ENCODE measurements at places on chromosomes 6 and 20. TPM values are rescaled to one million over a fixed set of nuclear protein-coding genes. Genes with fewer than 3 reads are reported as not detected.

The ZNF451 gene
- 35.4 TPM for polyA plus RNA-seq

The PARD6B gene
- polyA plus RNA-seq: 24.4 TPM

The OXT gene
- not detected for polyA plus RNA-seq

The SLC2A10 gene
- polyA plus RNA-seq: 14.7 TPM

The CLPSL1 gene
- polyA plus RNA-seq: 0.72 TPM

The NECAB3 gene
- polyA plus RNA-seq: 15.0 TPM

DNA sequence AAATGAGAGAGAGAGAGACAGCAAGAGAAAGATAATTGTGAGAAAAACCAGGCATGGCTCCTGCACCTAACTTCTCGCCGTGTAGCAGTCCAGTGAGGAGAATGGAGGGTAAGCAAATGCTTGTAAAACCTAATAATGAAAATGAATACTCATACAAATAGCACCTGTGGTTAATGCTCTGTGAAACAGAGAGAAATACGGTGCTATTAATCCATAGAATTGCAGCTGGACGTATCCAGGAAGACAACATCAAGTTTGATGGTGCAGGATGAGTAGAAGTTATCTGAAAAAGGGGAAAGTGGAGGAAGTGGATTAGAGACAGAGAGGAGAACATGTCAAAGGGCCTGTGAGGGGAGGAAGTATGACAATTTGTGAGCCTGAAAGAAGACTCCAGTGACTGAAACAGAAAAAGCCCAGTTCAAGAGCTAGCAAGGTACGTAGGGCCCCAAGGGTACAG, 89.4 kb upstream of the PAK5 start:
- DNase-seq: no peak

GRCh38 chr6:35454391-35455110, 2.4 kb downstream of the FANCE start:
- no peak for DNase-seq

DNA sequence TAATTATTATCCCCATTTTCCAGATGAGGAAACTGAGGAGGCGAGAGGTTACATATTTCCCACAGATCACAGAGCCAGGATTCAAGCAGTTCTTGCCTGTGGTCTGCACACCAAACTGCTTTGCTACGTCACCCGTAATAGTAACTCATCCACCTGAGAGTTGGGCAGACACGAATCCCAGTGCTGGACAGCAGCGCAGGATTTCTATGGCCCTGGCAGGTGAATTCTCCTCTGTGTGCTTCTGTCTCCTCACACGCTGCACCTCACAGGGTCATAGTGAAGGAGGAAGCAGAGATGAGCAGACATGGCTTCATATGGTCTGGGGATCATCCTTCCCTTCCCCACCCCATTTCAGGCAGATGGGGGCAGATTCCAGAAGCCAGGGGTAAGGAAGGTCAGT, 127.0 kb upstream of the LRFN2 start:
- DNase-seq: no peak

GRCh38 chr20:44884907-44885391, 556 bp upstream of the YWHAB start:
- DNase-seq: no peak

- no peak for DNase-seq
These were observed 68.0 kb downstream of the OLIG3 start for GRCh38 chr6:137426007-137426689.

GRCh38 chr6:22353101-22353500, 56.3 kb upstream of the PRL start:
- no peak for DNase-seq

DNA sequence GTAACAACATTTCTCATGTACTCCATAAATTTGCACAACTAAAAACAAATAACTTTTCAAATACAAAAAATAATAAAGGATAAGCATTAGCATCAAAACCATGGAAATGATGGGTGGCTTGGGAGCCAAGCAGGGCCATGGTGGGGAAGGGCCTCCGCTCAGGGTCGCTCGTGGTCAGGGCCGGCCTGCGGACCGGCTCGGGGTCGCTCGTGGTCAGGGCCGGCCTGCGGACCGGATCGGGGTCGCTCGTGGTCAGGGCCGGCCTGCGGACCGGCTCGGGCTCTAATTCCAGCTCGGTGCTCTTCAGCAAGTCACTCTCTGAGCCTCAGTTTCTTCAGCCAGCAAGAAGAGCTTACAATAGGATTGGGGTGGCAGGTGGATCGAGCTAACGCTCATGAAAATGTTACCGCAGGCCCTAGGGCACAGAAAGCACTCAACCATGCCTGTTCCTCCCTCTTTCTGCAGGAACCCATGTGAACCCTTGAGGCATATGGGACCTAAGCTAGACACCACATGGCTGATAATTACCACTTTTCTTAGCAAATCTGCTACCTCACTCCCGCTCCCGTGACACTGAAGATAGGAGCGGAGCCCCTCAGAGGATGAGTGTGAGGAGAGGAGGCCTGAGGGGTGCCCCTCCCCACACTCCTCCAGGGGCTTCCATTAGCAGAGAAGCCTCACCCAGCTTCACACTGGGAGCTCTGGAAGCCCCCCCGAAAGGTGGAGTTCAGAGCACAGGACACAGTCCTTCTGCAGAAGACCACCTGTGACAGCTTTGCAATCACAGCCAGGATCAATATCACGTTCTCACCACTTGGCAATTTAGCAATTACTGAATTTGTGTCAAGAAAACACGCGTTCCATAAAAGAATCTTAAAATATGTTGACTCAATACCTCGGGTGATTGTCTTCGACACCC, 103.0 kb downstream of the PSMB1 start:
- no peak for DNase-seq

- no peak for DNase-seq
These were observed 93.7 kb downstream of the ZFAND3 start for GRCh38 chr6:37913210-37913609.

DNA sequence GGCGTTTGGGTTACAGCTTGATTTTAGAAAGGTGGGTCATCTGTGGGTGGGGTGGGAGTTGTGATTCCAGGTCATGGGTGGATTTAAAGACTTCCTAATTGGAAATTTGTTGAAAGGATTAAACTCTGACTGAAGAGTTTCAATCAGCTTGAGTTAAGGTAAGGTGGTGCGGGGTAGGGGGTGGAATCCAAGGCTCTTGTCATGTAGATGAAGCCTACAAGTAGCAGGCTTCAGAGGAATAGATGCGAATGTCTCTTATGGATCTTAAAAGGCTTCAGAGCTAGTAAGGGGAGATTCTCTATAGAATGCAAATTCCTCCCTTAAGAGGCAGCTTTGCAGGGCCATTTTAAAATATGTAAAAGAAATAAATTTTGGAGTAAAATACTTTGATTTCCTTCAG, 645.3 kb downstream of the FRK start:
- DNase-seq: no peak

DNA sequence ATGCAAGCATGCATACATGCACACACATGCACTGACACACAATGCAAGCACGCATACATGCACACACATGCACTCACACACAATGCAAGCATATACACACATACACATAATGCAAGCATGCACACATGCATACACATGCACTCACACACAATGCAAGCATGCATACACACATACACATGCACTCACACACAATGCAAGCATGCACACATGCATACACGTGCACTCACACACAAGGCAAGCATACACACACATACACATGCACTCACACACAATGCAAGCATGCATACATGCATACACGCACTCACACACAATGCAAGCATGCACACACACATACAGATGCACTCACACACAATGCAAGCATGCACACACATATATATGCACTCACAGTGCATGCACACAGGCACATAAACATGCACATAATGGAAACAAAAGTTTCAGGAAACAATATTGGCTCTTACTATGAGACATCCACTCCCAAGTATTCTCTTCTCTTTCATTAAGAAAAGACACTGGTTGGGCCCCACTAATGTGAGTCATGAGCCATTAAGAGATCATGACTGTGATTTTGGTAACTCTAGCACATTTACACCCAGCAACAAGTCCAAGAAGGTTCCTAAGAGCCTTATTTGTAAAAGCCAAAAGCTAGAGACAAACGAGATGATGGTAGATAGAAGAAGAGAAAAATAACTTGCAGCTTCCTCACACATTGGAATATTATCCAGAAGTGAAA, 22.2 kb downstream of the APCDD1L start:
- no peak for DNase-seq

DNA sequence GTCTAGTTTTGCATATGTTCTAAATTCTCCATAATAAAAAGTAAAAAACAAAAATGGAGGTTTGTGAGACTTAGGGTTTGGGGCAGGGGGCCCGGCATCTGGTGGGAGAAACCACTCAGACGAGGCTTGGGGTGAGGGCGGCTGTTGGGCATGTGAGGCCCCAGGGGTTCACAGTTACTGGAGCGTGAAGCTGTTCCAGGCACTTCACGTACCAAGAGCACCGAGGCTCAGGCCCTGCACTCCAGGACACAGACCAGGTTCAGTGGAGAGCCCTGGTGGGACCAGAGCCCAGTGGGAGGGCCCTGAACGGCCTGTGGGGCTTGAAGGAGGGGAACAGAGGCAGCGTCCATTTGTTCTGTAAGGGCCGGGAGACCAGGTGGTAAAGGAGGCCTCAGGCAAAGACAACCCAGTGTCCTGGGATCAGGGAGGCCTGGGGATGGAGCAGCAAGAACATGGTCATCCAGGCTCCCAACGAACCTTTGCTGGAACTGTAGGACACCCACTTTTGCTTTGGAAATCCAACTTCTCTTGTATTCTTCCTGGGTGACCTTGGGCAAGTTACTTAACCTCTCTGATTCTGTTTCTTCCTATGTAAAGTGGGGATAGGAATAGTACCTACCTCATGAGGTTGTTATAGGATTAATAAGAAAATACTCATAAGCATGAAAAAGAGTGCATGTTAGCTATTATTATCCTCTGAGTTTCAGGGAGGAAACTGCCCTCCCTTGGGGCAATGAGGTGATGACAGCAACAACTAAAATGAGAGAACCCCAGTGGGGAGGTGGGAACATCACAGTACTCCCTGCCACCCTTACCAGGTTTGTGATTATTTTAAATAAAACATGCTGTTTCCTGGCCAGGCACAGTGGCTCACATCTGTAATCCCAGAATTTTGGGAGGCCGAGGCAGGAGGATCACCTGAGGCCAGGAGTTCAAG, 1.1 kb upstream of the FGD2 start:
- DNase-seq: no peak

DNA sequence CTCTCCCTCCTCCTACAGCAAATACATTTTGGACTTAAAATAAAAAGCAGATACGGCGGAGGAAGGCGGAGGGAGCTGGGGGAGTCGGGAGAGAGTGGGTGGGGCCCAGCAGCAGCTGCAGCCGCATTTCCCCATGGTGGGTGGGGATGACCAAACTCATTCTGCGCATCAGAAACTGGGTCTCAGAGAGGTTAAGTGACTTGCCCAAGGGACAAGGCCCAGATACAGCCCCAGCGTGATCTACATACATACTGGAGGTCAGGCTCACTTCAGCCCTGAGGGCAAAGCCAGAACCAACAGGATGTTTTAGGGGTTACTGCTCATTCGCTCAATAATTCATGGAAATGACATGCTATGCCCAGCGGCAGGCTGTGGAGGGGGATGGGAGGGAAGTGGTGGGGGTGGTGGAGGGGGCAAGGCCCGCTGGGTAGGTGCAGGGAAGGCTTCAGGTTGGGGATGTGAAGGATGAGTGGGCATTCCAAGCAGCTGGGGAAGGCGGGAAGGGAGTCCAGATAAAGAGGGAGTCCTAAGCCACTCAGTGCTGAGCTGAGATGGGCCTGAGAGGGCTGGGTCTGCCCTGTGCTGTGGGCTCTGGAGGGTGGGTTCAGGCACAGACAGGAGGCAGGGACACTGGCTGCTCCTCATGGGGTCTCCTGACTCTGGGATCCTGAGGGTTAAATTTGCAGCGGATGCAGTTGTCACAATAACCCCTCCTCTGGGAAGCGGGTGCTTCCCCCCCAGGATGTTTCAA, 31.0 kb downstream of the DLGAP4 start:
- no peak for DNase-seq

DNA sequence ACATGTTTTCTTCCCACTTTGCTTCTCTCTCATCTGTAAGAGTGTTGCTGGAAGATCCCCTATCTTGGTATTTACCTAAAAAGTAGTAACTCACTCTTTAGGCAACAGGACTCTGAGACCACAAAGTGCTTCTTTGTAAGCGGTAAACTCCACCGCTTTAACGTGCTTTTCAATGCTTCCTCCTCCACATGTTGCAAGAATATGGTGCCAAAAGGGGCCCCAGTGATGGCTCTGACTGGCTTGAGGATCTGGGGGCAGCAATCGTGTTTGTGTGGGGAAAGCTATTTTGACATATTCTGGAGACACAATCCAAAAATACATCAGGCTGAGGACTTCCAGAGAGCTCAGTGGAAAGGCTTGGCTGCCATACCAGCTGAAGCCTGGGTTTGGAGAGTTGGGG, 12.4 kb upstream of the CPNE5 start:
- DNase-seq: no peak

All from right renal cortex interstitium (tissue), 3 donors.